ENCODE measurements at places on chromosomes 2 and 18. TPM values are rescaled to one million over a fixed set of nuclear protein-coding genes. Genes with fewer than 3 reads are reported as not detected.

IL36A gene
- total RNA-seq = not detected

COX5B gene
- 440 TPM for total RNA-seq

PELI1 gene
- total RNA-seq = 5.6 TPM

SAG gene
- not detected for total RNA-seq

ANKRD30BL gene
- not detected for total RNA-seq

HOXD9 gene
- not detected for total RNA-seq
